SJCRH30 (cell line): ENCODE measurements at places on chromosomes 16 and 17. TPM values are rescaled to one million over a fixed set of nuclear protein-coding genes. Genes with fewer than 3 reads are reported as not detected.

FLYWCH1 gene
- 9.1 and 9.7 TPM in 2 replicates for total RNA-seq

KRT12 gene
- not detected in 2 replicates for total RNA-seq

CDH5 gene
- total RNA-seq, result 0.16 and 0.25 TPM in 2 replicates

PSMD3 gene
- total RNA-seq, result 128 and 129 TPM in 2 replicates

SECTM1 gene
- 0.36 and 1.1 TPM in 2 replicates for total RNA-seq
